Fibroblast of villous mesenchyme (primary cell): ENCODE measurements at places on chromosomes 1 and 21. TPM values are rescaled to one million over a fixed set of nuclear protein-coding genes. Genes with fewer than 3 reads are reported as not detected.
A peak's percentile ranks its signal among the peaks of the same experiment; 100 is the strongest.

- DNase-seq = no peak
Observed at GRCh38 chr1:17098446-17099317, 20.6 kb downstream of the PADI2 start.

DNA sequence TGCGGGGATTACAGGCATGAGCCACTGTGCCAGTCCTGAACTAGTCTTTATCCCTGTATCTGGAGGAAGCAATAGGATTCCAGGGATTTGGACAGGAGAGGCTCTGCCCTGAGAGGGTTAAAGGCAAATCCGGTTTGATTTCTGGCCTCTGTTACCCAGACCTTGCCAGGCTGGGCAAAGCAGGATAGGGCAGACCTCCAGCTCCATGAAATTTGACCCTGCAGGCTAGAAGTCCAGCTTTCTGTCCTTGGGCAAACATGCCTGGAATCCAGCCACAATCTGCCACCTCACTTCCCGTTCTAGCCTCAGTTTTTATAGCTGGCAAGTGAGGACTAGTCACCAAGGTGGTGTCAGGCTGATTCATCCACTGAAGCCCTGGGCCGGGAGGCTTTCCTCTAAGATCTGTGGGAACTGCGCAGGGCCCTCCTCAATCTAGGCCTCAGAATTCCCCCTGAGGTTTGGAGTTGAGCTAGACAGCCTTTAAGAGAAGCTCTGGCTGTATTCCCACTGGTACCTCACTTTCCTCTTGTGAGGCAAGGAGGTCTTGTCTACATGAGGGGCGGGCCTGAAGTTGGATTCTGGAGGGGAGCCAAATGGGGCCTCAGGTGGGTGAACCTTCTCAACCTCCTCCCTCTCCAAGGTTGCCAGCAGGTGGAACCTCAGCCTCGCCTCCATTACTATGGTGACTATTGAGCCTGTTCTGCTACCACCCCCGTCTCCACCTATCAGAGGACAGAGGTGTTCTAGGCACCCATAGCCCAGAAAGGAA, 7.0 kb upstream of the P3R3URF start:
- DNase-seq = peak; percentile 87

DNA sequence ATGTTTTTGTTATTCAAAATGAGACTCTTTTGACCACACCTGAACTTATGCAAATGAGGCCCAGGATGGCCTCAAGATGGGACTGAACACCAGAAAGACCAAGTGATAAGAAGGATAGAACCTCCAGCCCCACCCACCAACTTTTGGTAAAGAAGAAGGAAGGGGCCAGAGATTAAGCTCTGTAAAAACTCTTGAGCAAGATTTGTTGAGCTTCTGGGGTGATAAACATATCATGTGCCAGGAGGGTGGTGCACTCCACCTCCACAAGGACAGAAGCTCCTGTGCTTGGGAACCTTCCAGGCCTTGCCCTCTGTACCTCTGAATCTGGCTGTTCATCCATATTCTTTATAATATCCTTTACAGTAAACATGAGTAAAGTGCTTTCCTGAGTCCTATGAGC, 5.3 kb downstream of the RSPH1 start:
- no peak for DNase-seq

GRCh38 chr1:65254320-65255034, 54.9 kb upstream of the DNAJC6 start:
- peak; percentile 50 for DNase-seq

DNA sequence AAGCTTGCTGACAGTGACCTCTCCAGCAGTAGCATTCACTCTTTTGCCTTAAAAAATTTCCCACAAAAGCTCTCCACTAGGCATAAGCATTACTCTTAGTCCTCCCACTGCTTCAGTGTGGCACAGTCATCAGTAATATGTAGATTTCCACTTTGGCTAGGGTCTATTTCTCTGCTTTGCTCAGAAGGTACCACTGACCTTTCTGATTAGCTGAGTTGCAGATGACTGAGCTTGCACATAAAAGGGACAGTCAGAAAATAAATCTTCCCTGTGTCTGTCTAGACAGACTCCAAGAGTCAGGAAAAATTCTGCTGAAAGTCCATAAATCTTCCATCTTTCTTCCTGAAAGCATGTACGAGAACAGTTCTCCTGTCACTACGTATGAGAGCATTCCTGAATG, 56.6 kb upstream of the APP start:
- no peak for DNase-seq

GRCh38 chr1:154157520-154158306, 2.8 kb upstream of the NUP210L start:
- DNase-seq = peak; percentile 84

EPHA10 gene
- under 0.01 TPM in 1 of 2 replicates, not detected in the other for total RNA-seq

LRRC38 gene
- total RNA-seq = not detected in 2 replicates
